ENCODE measurements at places on chromosomes 7 and 10.

- DNase-seq = no peak
These were observed 3.2 kb upstream of the NCOA4 start for GRCh38 chr10:46033602-46034011.

GRCh38 chr7:149874644-149875028, 867 bp downstream of the ATP6V0E2 start:
- DNase-seq = no peak

GRCh38 chr7:105951597-105951996, 11.5 kb upstream of the CDHR3 start:
- no peak for DNase-seq

DNA sequence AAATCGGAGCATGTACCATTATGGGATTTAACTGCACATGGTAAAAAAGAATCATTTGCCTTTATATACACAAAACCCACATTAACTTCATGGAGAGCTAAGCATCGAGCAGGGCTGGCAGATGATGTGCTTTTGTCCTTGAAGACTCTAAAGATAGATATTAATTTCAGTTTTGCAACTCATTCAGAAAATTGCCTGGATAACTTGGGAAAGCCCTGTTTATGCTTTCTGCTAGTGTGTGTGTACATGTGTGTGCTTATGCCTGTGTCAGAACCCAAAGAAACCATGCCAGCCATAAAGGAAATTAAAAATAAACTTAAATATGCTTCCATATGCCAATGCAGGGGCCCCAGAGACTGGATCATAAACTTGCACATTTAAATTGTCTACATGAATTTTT, 640.0 kb downstream of the PARD3 start:
- no peak for DNase-seq

DNA sequence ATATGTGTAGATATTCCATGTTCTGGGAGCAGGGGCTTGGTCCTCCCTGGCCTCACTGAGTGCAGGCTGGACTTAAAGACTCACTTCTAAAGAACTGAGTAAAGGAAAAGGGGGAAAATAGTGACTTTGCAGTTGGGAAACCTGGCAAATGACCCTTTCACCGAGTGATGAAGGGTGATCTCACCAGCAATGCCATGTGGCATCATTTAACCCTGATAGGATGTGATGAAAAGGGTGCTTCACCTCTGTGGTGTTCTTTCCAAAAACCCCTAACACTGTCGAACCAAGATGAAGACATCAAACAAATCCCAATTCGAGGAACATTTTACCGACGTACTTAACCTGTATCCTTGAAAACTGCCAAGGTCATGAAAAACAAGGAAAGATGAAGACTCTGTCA, 71.9 kb downstream of the AOAH start:
- DNase-seq = no peak

GRCh38 chr10:85859859-85860258, 506.7 kb downstream of the GRID1 start:
- DNase-seq = no peak

DNA sequence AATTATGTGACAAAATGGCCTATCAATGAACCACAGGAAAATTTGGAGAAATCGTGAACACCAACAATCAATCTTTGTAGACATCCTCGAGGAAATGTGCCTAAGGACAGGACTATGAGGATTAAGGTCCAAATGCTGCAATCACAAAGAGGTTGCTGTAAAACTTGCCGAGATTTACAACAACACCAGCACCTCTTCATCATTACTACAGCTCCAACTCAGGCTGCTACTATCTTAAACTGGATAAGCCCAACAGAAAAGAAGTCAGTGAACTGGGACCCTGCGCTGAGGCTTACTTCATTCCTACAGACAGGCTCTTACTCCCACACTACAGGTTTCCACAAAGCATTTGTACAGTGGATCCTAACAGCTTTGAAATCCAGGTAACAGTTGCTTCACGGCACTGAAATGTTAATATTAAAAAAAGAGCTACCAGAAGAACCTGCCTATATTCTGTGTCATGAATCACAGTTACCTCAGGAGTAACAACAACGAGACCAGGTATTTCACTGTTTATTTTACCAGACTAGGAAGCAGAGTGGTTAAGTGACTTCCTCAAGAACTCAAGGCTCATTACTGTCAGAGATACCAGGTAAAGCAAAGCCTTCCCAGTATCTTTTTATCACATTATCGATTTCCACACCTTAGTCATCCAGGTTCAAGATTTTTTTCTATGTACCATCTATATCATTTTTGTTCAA, 23.9 kb downstream of the CACUL1 start:
- no peak for DNase-seq

DNA sequence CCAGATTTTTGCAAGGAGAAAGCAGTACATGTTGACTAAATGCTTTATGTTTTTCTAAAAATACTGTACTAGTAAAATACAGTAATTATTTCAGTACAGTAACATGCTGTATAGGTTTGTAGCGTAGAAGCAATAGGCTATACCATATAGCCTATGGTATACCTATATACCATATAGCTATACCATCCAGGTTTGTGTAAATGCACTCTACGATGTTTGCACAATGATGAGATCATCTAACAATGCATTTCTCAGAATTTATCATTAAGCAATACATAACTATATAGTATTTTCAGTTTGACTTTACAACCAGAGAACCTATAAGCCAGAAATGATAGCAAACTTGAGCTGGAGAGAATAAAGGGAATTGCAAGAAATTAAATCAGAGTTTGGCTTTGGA, 109.7 kb upstream of the DNAJB12 start:
- DNase-seq = no peak

DNA sequence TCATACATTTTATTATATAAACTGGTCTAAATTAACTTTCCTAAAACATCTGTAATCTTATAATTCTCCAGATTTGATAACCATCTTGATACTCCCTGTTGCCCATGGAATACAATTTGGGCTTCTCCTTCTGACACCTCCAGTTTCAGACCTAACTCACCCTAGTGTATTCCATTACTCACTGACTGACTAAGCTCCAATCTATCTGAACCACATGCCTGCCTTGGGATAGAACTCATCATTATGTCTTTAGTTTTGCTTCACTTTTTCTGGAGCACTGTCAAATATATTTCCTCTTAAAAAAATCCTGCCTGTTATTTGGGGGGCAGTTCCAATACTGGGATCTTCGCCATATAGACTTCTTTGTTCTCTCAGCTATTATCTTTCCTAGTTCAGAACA, 4.9 kb upstream of the FOXP2 start:
- no peak for DNase-seq

GRCh38 chr10:118042336-118042735, 4.4 kb downstream of the RAB11FIP2 start:
- no peak for DNase-seq

DNA sequence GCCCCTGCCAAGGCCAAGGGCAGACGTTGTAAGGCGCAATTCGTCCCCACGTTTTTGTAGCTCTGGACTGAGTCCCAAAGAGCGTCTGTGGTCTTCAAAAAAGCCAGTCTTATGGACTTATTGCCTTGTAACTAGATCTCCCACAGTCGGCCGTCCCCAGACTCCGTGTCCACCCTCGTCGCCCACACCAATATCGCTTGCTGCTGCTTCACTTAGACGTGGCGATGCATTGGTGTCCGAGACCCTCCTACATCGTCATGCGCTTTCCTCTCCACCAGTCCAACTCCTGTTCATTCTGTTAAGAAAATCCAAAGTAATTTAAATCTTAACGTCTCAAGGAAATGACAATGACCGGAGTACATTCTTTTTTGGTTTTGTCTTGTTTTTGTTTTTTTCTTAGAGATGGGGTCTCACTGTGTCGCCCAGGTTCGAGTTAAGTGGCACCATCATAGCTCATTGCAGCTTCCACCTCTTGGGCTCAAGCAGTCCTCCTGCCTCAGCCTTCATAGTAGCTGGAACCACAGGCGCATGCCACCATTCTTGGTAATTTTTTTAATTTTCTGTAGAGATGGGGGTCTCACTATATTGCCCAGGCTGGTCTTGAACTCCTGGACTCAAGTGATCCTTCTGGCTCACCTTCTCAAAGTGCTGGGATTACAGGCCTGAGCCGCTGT, 851 bp downstream of the KIFBP start:
- no peak for DNase-seq

DNA sequence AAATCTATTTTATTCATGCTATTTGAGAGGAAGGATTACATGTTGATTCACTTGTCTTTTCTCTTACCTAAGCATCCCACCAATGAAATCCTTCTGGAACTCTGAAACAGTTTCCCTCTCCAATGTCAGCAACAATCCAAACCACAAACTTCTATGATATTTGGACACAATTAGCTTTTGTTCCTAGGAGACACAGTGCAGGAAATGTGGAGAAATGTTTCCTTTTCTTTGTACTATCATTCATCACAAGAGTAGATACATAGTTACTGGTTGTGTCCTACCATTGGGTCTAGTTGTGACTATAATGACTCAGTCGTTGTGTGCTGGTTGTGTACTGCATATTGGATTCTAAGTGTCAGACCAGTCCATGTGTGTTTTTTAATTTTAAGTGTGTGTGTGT, 156.8 kb upstream of the MAGI2 start:
- DNase-seq = no peak

GRCh38 chr7:47379629-47380324, 202.1 kb downstream of the TNS3 start:
- no peak for DNase-seq

GRCh38 chr7:105046414-105046813, 32.4 kb downstream of the KMT2E start:
- no peak for DNase-seq

- DNase-seq = no peak
These were observed 232.5 kb upstream of the FZD1 start for GRCh38 chr7:91031757-91032156.

- no peak for DNase-seq
These were observed 12.9 kb upstream of the WASL start for GRCh38 chr7:123761729-123762128.

GRCh38 chr10:82680608-82681007, 805.6 kb downstream of the NRG3 start:
- DNase-seq = no peak

DNA sequence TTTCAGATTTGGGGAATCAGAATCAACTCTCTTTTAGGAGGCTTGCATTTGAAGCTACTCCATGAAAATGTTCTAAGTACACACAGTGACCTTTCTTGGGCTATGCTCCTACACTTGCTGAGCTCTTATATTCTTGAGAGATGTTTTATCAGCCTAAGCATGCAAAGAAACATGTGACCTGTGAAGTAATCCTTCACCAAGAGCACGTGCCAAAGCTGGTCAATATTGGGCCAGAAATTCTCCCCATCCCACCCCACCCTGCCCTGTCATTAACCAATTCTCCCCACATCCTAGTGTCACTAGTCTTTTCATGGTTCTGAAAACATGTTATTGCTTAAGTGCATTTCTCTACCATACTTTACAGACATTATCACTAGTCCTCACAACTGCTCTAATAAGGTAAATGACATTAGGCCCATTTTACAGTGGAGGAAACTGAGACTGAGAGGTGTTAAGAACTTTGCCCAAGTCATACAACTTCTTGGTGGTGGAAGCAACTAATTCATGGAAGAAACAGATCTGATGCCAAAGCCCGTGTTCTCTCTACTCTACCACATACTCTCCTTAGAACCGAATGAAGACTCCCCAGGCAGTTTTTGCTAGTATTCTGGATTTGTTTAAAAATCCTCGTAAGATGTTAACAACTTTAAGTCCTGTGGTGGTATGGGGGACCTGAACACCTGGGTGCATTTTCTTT, 200.6 kb downstream of the PTEN start:
- no peak for DNase-seq

DNA sequence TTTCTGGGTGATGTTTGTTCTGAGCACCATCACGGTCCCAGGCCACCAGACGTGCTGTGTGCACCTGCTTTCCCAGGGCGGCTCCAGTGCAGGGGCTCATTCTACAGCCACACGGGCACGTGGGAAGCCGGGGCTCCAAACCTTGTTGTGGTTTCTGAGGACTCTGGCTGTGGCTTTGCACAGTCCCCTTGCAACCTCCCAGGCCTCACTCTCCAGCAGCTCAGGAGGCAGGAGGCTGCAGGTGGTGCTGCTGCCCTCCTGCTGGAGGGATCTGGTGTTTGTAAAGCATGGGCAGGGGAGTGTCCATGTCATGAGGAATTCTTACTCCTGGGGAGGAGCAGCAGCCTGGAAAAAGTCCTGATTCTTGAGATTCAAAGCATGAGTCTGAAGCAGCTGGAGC, 54.3 kb downstream of the INSYN2A start:
- no peak for DNase-seq

- DNase-seq = no peak
These were observed 166.6 kb downstream of the THSD7A start for GRCh38 chr7:11665357-11665756.

- DNase-seq = no peak
These were observed 145.7 kb upstream of the CHST15 start for GRCh38 chr10:124239134-124239533.

DNA sequence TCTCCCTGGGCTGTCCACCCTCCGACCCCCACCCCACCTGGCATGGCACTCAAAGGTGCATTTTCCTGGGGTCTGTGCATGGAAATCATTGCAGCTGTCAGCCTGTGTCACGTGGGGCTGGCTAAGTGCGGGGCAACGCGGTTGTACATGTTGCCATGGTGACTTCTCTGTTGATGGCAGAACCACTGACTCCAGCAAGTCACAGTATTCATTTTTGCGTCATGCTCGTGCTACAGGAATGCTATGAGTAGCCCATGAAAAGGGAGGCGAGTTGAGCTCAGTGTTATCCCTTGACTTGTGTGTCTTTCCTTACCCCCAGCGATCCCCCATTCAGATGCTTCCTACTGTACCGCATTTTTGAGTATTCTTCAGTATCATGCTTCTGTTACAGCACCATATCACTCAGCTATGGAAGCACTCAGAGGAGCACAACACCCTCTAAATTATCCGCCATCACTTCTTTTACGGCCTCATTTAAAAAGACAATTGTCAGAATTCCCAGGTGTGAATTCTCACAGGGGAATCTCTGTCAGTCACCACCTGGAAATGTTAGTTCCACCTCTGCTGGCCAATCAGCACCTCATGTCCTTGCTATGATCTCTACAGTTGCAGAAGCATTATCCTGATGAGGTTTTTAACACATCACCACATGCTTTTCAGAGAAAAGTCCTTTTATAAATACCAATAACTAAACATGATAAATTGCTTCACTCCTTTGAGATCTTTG, 194.4 kb upstream of the C7orf33 start:
- DNase-seq = no peak

- no peak for DNase-seq
These were observed 55.4 kb upstream of the KIF5B start for GRCh38 chr10:32111585-32111984.

DNA sequence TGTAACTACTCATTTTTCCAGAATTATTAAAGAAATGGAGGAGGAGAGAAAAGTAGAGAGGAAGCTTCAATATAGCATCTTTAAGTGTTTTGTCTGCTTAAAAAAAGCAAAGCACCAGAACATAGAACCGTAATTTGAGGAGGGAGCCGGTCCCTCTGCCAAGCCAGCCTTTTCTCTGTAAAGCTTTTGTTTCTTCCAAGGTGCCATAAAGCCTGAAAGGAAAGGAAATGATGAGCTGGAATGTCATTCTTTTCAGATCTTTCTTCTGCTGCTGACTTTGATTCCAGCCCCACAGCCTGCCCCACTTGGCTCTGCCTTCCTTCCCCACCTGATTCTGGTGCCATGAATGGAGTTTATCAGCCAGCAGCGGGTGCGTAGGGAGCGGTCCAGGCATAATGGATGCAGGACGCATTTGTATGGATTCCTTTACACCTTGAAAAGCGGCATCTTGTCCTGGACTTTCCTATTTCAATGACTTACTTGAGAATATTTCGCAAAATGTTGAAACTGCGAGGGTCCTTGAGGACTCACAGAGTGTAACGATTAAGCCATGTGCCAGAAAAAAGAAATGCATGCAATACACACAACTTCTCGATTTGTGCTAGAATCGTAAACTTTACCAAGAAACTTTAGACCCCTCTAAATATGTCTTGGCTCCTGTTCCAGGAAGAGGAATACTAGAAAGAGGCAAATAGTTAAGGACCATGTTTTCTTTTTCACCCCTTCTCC, 569.5 kb upstream of the MGMT start:
- DNase-seq = no peak
